NCI-H510A (cell line): ENCODE measurements at places on chromosomes 16 and 17.

- DNase-seq, result no peak
Observed at GRCh38 chr16:23512168-23512695, 1.9 kb upstream of the GGA2 start.

DNA sequence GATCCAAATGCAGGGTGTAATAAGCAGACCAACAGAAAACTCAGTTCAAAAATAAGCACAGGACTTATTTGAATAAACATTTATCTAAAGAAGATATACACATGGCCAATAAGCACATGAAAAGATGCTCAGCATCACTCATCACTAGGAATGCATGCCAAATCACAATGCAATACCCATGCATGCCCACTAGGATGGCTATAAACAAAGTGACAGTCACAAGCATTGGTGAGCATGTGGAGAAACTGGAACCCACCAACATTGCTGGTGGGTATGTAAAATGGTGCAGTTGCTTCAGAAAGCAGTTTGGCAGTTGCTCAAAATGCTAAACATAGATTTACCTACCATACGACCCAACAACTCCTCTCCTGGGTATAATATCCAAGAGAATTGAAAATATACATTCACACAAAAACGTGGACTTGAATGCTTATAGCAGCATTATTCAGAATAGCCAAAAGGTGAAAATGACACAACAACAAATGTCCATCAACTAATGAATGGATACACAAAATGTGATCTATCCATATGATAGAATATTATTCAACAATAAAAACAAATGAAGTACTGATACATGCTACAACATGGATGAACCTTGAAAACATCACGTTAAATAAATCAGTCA lies 20.1 kb downstream of the UBE2O start:
- DNase-seq, result no peak

GRCh38 chr17:74558882-74559519 lies 8.3 kb downstream of the CD300H start:
- no peak for DNase-seq

GRCh38 chr17:3660311-3660891 lies 8.0 kb downstream of the TAX1BP3 start:
- DNase-seq, result no peak

- DNase-seq, result no peak
Observed at GRCh38 chr17:16877099-16877498, 94.8 kb downstream of the TNFRSF13B start.

- DNase-seq, result no peak
Observed at GRCh38 chr16:31528523-31529107, 915 bp downstream of the AHSP start.

DNA sequence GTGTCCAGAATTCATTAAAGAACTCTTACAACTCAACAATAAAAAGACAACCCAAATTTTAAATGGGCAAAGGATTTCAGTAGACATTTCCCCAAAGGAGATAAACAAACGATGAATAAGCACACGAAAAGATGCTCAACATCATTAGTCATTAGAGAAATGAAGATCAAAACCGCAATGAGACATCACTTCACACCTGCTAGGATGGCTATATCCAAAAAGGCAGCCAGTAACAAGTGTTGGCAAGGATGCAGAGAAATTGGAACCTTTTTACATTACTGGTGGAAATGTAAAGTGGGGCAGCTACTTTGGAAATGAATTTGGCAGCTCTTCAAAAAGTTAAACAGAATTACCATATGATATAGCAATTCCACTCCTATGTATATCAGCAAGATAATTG lies 42.0 kb downstream of the PITPNM3 start:
- DNase-seq, result no peak

GRCh38 chr16:1550696-1551095 lies 17.2 kb downstream of the TMEM204 start:
- DNase-seq, result no peak

- DNase-seq, result peak; percentile 62
Observed at GRCh38 chr16:30949650-30950515, 1.0 kb downstream of the ORAI3 start.

GRCh38 chr16:30139583-30140481 lies 16.8 kb upstream of the MAPK3 start:
- DNase-seq, result peak; percentile 58

DNA sequence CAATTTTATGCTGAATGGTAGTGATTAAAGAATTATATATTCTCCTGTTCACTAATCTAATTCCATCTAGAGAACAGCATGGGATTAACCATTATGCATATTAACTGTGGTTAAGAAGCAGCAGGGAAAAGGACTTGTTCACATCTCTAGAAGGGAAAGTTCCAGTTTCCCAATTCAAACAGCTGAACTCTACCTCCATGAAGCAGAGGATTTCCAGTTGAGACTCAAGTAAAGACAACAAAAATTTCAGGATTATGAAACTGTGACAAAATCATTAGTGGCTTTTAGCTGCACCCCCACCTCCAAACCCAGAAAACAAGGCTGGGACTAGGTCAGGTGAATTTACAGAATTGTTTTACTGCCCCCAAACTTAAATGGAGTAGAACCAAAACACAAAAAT lies 73.6 kb downstream of the USP32 start:
- no peak for DNase-seq

DNA sequence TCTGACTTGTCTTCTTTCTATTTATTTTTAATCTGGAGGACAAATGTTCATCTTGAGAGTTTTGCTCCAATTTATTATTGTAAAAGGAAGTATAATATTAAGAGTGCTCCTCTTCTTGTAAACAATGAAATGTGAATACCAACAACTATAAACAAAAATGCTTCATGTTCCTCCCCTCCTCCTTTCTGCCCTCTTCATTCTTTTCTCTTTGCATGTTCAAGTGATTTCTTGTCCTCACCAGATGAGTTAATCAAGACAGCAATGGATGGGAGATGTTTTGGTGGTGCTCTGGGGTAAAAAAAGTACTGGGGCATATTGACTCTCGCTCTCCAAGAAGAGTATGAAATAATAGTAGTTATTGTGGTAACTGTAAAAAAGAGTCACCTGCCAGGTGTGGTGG lies 24.3 kb downstream of the ITGB3 start:
- no peak for DNase-seq

GRCh38 chr17:46901291-46901690 lies 21.7 kb upstream of the GOSR2 start:
- no peak for DNase-seq

GRCh38 chr17:66980896-66981295 lies 16.4 kb downstream of the CACNG4 start:
- no peak for DNase-seq

GRCh38 chr17:15185625-15185991 lies 79.5 kb downstream of the PMP22 start:
- no peak for DNase-seq

DNA sequence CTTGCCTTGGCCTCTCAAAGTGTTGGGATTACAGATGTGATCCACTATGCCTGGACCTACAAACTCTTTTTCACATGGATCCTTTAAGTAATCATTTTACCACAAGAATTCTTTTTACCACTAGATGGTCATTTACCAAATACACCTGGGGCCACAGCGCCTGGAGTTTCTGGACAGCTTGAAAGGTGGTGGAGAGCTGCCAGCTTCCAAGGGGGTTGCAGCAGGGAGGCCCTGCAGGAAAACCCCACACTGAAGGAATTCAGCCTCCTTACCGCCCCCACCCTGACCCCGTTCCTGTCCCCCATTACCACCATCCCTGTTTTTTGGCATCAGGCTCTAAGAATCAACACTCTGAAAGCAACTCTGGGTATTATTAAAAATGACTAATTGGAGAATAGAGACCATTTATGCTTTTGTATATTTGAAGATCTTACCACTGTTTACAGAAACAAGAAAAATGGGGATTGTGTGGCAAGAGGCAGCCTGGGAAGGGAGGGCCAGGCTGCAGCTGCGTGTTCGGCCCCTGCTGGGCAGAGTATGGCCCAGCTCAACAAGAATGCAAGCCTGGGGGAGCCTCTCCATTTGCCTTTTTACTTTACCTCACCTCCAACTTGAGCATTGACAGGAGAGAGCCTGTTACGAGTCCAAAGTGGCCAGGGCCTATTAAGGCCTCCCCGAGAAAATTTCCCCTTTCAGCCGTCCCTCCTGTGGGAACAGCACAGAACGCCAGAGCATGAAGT lies 209.9 kb downstream of the ZFHX3 start:
- DNase-seq, result no peak

GRCh38 chr17:44416558-44417289 lies 27.3 kb upstream of the ITGA2B start:
- no peak for DNase-seq

DNA sequence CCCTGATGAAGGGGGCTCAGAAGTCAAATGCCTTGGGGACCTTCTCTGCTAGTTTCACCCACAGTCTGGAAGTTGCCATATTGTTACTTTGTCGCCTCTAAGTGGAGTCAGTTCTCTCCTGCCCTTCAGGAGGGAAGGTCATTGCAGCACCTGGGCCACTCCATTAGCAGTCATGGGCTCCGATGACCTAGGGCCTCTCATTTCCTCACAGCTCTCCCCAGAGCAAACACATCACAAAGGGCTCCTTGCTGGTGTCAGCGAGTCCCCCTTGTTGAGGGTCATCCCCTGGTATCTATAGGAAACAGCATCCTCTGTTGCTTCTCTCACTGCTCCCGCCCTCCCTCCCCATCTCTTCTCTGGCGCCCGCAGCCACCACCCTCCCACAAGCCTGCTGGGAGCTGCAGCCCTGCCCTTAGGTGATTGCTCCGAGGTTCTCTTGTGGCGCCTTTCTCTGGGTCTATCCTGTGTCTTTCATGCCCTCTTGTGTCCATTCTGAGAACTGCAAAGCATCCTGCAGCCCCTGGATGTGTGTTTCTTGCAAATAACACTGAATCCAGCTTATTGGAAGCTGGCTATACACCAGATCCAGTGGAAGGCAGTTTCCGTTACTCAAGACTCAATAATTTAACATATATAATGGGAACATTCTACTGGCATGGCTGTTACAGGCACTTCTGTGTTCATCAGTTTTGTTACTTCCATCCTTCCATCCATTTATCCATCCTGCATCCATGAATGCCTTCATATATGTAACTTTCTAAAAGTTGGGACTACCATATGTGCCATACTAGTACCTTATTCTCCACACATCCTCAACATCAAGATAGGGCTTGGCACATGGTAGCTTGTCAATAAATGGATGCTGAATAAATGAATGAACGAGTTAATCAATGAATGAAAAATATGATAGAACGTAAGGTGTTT lies 21.2 kb downstream of the PDILT start:
- DNase-seq, result peak; percentile 75

DNA sequence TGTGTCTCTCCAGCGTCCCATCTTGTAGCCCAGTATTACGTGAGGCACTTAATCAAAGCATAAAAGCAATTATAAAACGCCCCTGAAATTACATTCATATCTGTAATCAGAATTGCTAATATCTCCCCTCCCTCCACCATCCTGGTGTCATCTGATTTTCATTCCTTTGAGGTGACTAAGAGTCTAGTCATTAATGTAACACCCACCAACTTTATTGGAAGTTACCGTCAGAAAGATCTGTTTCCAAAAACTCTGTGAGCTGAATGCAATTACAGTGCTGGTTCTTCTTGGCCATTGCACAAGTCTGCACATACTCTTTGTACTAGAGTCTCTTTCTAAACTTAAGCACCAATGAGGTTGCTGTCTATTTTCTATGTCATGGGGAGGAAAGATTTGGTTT lies 12.5 kb upstream of the MAF start:
- no peak for DNase-seq

DNA sequence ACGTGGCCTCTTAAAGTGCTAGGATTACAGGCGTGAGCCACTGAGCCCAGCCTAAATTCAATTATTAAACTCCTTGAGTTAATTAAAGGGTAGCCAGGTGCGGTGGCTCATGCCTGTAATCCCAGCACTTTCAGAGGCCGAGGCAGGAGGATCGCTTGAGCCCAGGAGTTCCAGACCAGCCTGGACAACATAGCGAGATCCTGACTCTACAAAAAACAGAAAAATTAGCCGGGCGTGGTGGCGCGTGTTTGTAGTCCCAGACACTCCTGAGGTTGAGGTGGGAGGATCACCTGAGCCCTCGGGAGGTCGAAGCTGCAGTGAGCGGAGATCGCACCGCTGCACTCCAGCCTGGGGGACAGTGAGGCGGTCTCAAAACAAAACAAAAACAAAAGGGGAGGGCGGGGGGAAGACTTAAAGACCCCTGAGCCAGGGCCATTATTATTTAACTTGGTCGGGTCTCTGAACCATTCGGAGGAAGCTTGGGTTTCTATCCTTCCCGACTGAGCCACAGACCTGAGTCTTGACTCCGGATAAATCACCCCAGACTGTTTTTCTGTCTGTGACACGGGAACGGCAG lies 19.5 kb downstream of the BCL7C start:
- no peak for DNase-seq

DNA sequence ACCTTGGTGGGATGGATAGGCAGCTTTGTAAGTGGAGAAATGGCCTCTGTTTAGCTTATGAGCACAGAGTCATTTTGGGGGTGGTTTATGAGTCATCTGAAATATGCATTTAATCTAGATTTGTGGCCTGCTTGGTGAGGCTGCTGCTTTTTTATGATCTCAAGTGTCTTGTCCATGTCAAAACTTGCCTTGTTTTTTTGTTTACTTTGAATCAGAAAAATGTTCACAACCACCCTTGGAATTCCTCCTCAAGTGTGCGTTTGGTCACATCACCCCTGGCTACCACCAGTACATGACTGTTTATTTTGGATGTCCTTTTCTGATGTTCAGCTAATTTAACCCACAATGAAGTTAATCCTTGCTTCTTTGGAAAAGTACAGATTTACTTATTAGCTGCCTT lies 64.6 kb downstream of the FTO start:
- no peak for DNase-seq

DNA sequence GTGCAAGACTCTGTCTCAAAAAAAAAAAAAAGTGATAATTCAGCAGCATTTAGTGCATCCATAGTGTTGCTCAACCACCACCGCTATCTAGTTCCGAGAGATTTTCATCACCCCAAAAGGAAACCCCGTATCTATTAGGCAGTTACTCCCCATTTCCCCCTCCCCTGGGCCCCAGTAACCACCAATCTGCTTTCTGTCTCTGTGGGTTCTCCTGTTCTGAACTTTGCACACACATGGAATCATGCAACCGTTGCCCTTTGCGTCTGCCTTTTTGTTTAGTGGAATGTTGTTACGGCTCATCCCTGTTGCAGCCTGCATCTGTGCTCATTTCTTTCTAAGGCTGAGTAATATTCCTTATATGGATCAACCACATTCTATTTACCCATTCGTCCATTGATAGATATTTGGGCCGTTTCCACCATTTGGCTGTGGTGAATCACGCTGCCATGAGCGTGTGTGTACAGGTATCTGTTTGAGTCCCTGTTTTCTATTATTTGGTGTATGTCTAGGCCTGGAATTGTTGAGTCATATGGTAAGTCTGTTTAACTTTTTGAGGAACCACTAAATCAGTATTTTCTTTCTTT lies 8.7 kb upstream of the SYNGR2 start:
- DNase-seq, result no peak
